ENCODE measurements at places on chromosomes 6 and 20. TPM values are rescaled to one million over a fixed set of nuclear protein-coding genes. Genes with fewer than 3 reads are reported as not detected.
A peak's percentile ranks its signal among the peaks of the same experiment; 100 is the strongest.

Gene CST4
- polyA plus RNA-seq: 0.16 TPM

- no peak for DNase-seq
Measured at GRCh38 chr20:19935842-19936241, 81.3 kb upstream of the NAA20 start.

DNA sequence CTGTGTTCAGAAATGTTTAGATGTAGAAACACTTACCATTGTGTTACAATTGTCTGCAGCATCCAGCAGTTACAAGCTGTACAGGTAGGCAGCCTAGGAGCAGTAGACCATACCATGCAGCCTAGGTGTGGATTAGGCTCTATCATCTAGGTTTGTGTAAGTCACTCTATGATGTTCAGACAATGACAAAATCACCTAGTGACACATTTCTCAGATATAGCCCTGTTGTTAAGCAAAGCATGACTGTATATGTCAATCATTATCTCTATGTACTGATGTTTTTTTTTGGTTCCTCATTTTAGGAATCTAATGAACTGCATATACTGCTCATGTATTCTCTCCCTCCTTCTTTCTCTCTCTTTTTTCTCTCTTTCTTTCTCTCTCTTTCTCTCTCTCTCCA, 22.2 kb downstream of the CST8 start:
- no peak for DNase-seq

Gene TAAR1
- polyA plus RNA-seq: not detected

DNA sequence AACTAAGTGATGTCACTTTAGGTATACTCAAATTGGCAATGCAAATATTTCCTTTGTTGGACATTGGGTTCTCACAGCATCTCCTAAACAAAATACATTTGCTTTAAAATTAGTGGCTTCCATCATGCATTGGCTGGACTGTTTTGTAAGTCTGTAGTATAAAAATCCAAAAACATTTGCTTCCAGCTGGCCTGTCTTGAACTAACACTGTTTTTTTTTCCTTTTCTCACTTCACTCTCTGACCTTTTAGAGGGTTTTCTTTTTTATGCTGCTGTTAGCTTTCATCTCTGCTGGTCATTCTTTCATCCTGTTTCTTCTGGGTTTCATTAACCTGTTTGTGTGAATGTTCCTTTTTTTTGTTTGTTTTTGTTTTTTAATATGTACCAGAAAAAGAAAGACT, 121.7 kb upstream of the MLIP start:
- no peak for DNase-seq

DNA sequence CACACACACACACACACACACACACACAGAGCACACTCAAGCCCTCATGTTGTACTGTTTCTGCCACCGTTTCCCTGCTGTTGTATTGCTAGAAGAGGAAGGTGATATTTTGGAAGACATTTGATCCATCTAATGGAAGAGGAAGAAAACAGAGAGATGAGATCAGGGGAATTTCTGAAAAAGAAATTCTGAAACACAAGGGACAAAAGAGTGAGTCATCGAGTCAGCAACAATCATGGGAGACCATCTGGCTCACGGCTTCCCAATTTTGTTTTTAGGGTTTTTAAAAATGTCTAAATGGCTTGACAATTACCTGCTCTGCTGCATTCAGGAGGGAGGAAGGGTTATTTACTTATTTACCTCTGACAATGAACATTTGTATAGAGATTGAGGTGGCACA, 22.0 kb downstream of the SOX4 start:
- peak; percentile 59 for DNase-seq

- DNase-seq: no peak
Measured at GRCh38 chr6:35061102-35061615, 80.0 kb downstream of the TCP11 start.

DNA sequence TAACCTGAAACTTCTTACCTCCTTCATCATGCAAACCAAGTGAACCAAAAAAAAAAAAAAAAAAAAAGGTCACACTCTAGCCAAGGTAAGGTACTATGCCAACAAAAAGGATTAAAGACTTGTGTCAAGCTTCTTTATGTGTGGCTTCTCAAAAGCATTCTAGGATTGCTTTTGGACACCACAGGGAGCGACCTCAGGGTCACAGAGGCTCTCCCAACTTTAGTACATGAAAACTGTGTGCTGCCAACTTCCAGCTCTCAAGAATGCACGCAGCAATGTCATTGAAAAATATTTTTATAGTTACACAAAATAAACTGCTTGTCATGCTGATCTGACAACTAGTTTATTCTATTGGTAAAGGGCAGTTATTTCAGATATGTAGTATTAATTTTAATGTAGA, 243.8 kb downstream of the PLCB1 start:
- DNase-seq: no peak

GRCh38 chr6:2952557-2953095, 18.7 kb downstream of the SERPINB6 start:
- peak; percentile 82 for DNase-seq

Gene SLC13A3
- polyA plus RNA-seq: 2.3 TPM

GRCh38 chr6:53506872-53507271, 38.0 kb downstream of the GCLC start:
- DNase-seq: no peak

Data from fibroblast of lung (primary cell).